ENCODE measurements at places on chromosomes 13 and 19. TPM values are rescaled to one million over a fixed set of nuclear protein-coding genes. Genes with fewer than 3 reads are reported as not detected.
A peak's percentile ranks its signal among the peaks of the same experiment; 100 is the strongest.

Gene C19orf67
- total RNA-seq: not detected

Gene SIAH3
- total RNA-seq: 0.07 TPM

Gene GADD45B
- total RNA-seq: 85.6 TPM

Gene SLAIN1
- 6.5 TPM for total RNA-seq

Gene SMIM17
- total RNA-seq: 0.34 TPM

Gene AMER2
- not detected for total RNA-seq

Gene GSX1
- total RNA-seq: not detected

Gene IGSF23
- total RNA-seq: not detected

Gene C19orf81
- 3.6 TPM for total RNA-seq

Gene EIF3K
- total RNA-seq: 596 TPM

Gene MBD3L1
- not detected for total RNA-seq

Gene ZNF177
- 2.6 TPM for total RNA-seq

Gene ATP5F1D
- total RNA-seq: 500 TPM

- no peaks in the 10 kb centered on the region for H3K27me3 ChIP-seq
- H3K36me3 ChIP-seq: no peaks in the 10 kb centered on the region
- no peak overlapping the region for H3K4me3 ChIP-seq
- H3K4me1 ChIP-seq: no peaks in the 10 kb centered on the region
- DNase-seq: no peak
These were observed 18.4 kb upstream of the MYADM start for GRCh38 chr19:53849237-53849676.

GRCh38 chr13:40818926-40819325 is 29.5 kb downstream of the SLC25A15 start:
- H3K4me3 ChIP-seq: no peak overlapping the region
- no peaks in the 10 kb centered on the region for H3K36me3 ChIP-seq

GRCh38 chr19:3289971-3290569 is 65.6 kb downstream of the CELF5 start:
- H3K27ac ChIP-seq: no peak overlapping the region
- no peak overlapping the region for H3K4me3 ChIP-seq
- H3K4me1 ChIP-seq: no peaks in the 10 kb centered on the region
- peaks cover 13% of the 10 kb centered on the region for H3K27me3 ChIP-seq

- H3K4me3 ChIP-seq: no peak overlapping the region
- no peak overlapping the region for H3K27ac ChIP-seq
- DNase-seq: no peak
- H3K36me3 ChIP-seq: no peaks in the 10 kb centered on the region
These were observed 101.7 kb upstream of the SOX21 start for GRCh38 chr13:94813920-94814475.

- no peaks in the 10 kb centered on the region for H3K27me3 ChIP-seq
- DNase-seq: no peak
- H3K36me3 ChIP-seq: no peaks in the 10 kb centered on the region
- peaks cover 23% of the 10 kb centered on the region for H3K4me1 ChIP-seq
These were observed 31.6 kb downstream of the SHISA2 start for GRCh38 chr13:26019881-26020870.

DNA sequence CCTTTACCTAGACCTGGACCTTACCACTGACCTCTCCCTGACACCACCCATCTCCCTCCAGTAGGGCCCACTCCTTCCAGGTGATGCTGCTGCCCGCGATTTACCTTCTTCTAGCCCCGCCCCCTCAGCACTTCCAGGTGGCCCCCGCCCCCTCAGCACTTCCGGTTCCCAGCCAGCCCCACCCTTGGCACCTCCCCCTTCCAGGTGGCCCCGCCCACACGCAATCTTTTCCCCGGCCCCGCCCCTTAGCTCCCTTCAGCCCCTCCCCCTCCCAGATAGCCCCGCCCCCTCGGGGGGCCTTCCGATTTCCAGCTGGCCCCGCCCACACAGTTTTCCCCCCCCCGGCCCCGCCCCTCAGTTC is 586 bp downstream of the LIG1 start:
- DNase-seq: peak; percentile 54
- peaks cover 4% of the 10 kb centered on the region for H3K4me1 ChIP-seq
- H3K4me3 ChIP-seq: peak overlapping the region; percentile 88
- H3K27me3 ChIP-seq: no peaks in the 10 kb centered on the region
- peaks cover 20% of the 10 kb centered on the region for H3K36me3 ChIP-seq
- H3K27ac ChIP-seq: no peak overlapping the region

DNA sequence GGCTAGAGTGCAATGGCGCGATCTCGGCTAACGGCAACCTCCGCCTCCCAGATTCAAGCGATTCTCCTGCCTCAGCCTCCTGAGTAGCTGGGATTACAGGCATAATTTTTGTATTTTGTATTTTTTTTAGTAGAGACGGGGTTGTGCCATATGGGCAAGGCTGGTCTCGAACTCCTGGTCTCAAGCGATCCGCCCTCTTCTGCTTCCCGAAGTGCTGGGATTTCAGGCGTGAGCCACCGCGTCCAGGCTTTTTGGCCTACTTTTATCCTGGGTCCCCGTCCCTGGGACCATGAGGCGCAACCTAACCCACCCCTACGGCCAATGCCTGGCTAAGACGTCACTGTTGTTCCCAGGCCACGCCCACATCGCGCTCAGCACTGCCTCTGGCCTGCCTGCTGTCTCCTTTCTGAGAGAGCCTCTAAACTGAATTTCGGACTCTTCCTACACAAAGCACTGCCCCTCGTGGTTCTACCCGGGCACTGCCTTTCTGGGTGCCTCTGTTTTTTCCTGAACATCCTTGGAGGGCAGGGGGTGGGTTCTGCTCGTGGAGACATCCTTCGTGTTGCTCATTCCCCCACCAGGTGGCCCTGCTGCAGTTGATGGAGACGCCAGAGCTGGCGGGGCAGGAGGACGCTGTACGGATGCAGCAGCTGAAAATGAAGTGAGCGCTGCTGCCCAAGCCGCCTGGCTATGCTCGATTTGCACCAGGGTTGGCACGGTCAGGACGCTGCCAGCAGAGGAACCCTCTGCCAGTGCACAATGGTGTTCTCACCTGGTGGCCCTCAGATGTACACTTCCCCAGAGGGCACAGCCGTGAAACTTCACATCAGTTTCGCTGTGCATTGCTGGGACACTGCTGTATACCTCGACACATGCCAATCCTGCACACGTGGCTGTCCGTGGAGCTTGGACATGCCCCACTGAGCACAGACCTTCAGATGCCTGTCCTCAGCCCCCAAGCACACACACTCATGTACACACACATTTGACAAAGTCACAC is 2.0 kb downstream of the REX1BD start:
- peak overlapping the region; percentile 96 for H3K27ac ChIP-seq
- DNase-seq: no peak
- H3K36me3 ChIP-seq: peaks cover 14% of the 10 kb centered on the region
- peak overlapping the region; percentile 97 for H3K4me3 ChIP-seq
- H3K4me1 ChIP-seq: peaks cover 4% of the 10 kb centered on the region

DNA sequence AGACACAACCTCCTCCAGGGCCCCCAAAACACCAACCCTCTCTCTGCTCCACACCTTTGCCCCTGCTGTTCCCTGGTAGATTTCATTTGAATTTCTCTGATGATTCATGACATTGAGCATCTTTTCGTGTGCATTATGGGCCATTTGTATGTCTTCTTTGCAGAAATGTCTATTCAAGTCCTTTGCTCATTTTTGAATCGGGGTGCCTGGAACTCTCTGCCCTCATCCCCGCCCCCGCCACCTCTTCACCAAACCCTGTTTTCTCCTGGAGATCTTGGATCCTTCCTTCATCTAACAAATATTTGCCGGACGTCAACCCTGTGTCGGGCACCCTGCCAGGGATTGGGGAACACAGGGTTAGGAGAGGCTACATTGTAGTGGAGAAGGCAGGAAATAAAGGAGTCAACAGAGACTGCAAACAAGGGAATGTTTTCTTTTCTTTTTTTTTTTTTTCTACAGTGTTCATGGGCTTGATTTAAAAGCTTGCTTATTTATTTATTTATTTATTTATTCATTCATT is 25.5 kb upstream of the SLC1A5 start:
- H3K36me3 ChIP-seq: no peaks in the 10 kb centered on the region
- H3K4me3 ChIP-seq: no peak overlapping the region
- no peak overlapping the region for H3K27ac ChIP-seq
- H3K4me1 ChIP-seq: peaks cover 10% of the 10 kb centered on the region
- no peaks in the 10 kb centered on the region for H3K27me3 ChIP-seq

- no peak overlapping the region for H3K4me3 ChIP-seq
- H3K36me3 ChIP-seq: peaks cover 48% of the 10 kb centered on the region
These were observed 26.3 kb downstream of the CKM start for GRCh38 chr19:45296355-45296754.

GRCh38 chr13:41956272-41956671 is 4.6 kb downstream of the VWA8 start:
- DNase-seq: no peak
- H3K4me3 ChIP-seq: no peak overlapping the region
- peaks cover 28% of the 10 kb centered on the region for H3K4me1 ChIP-seq
- no peaks in the 10 kb centered on the region for H3K27me3 ChIP-seq
- no peak overlapping the region for H3K27ac ChIP-seq

- H3K4me3 ChIP-seq: no peak overlapping the region
- H3K4me1 ChIP-seq: no peaks in the 10 kb centered on the region
- H3K27ac ChIP-seq: no peak overlapping the region
- no peaks in the 10 kb centered on the region for H3K36me3 ChIP-seq
These were observed 115.6 kb upstream of the NBEA start for GRCh38 chr13:34826432-34826831.

DNA sequence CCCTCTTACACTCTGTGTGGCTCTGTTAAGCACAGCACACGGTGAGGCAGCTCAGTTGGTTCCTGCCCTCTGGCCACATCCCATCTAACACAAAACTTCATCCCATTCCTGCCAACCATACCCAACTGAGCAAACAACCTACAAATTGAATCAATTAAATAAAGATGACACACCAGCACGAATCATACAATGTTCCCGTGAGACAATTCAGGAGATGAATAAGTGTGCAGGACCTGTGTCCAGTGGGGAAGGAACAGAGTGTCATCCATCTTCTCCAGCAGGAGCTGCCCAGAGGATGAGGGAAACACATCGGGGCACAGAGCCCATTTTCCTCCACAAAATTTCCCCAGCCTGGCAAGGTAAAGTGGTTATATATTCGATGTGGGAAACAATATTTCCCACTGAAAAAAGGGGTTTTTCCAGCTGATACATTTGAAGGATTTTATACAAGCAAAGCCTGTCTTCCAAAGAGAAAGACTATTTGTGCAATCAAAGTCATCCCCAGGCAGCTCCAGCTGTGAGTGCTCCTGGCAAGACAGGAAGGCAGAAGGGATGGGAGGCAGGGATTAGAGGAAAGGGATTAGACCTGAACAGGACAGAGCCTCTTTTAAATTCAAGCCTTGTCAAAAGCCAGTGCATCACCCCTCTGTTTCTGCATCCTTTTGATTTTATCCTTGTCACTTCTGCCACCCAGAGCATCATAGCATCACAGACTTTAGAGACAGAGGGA is 240.2 kb downstream of the LHFPL6 start:
- peaks cover 29% of the 10 kb centered on the region for H3K4me1 ChIP-seq
- no peaks in the 10 kb centered on the region for H3K36me3 ChIP-seq
- H3K4me3 ChIP-seq: no peak overlapping the region
- H3K27ac ChIP-seq: no peak overlapping the region

Measured in heart left ventricle (tissue), 16 donors.